ENCODE measurements at places on chromosomes 5 and 9. TPM values are rescaled to one million over a fixed set of nuclear protein-coding genes. Genes with fewer than 3 reads are reported as not detected.

SLC23A1 gene
- polyA plus RNA-seq, result 1.1 TPM

- H3K4me1 ChIP-seq, result no peaks in the 10 kb centered on the region
- H3K27me3 ChIP-seq, result no peaks in the 10 kb centered on the region
- no peak for DNase-seq
- H3K27ac ChIP-seq, result no peak overlapping the region
Measured at GRCh38 chr5:81896764-81897163, 75.1 kb upstream of the ATG10 start.

DNA sequence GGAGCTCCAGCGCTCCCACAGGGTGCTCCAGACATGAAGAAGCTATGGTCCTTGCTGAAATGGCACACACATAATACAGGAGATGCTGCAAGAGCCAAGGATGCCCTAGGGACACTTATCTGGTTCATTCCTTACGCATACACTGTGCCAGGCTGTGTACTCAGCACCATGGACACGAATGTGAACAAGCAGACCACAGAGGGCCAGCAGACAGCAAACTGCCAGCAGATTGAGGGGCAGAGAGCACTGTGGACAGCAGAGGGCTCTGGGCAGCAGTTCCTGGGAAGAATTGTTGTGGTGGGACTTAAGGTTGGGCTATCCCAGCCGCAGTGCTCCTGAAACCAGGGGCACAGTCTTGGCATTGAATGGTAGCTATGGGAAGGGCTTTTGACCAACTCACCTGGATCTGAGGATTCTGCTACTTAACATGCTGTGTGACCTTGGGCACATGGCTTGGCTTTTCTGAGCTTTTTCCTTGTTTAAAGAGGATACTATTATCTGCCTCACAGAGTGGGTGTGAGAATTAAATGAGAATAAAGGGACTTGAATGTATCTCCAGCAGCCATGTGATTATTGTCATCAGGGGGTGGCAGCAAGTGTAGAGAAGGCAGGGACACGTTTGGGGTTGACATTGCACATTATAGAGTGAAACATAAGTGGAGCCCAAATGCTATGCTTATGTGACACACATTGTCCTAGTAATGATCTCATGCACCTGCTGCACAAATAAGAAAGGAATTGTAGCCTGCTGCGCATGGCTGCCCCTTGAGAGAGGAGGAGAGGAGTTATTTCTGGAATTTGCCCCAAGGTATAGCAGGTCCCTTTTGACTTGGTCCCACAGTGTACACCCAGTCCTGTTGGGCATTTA, 30.1 kb downstream of the PPARGC1B start:
- H3K4me3 ChIP-seq, result no peak overlapping the region
- no peak overlapping the region for H3K27ac ChIP-seq
- H3K27me3 ChIP-seq, result no peaks in the 10 kb centered on the region
- peaks cover 7% of the 10 kb centered on the region for H3K4me1 ChIP-seq

DNA sequence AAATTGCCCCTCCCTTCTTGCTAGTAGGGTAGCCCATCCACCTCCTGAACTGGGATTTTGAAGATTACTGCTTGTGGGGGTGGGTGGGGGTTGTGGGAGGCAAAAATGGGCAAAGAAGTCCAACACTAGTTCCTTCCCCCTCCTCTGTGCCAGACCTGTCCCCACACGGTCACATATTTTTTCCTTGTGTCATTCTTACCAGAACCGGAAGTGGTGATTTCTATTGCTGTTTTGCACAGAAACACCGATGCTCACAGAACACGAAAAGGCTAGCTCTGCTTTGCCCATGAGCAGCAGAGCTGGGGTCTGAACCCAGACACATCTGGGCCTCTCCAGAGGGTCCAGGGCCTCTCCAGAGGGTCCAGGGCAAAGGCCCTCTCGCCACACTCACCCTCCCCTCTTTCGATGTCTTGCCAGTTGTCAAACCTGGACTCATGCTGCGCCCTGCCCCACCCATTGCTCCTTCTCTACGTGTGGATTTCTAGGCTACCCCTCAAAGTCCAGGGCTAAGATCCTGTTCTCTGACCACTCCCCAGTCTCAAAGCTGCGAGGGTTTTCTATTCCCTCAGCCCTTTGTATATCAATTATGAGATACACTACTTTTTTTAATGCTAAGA, 264.4 kb upstream of the MSX2 start:
- DNase-seq, result no peak
- H3K27ac ChIP-seq, result no peak overlapping the region
- peaks cover 4% of the 10 kb centered on the region for H3K27me3 ChIP-seq
- no peaks in the 10 kb centered on the region for H3K36me3 ChIP-seq
- H3K4me1 ChIP-seq, result no peaks in the 10 kb centered on the region

DNA sequence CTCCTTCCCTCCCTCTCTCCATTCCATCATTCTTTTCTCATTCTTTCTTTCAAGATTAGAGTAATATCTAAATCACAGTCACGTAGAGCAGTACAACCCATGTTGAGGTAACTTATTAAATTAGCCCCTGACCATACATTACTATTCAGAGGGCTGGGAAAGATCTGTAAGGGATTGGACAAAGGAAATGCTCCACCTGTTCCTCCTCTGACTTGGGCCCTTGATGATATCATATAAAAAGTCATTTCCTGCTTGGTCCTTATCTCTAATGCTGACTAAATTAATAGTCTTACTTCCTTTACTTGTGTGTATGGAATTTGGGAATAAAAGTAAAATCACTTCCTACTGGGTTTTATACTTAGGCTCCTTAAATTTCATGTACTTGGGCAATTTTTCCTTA, 40.8 kb downstream of the SNX18 start:
- no peak overlapping the region for H3K4me3 ChIP-seq
- no peak overlapping the region for H3K27ac ChIP-seq
- H3K27me3 ChIP-seq, result no peaks in the 10 kb centered on the region
- DNase-seq, result no peak

- H3K4me3 ChIP-seq, result no peak overlapping the region
- DNase-seq, result peak; percentile 96
- H3K27me3 ChIP-seq, result no peaks in the 10 kb centered on the region
- H3K36me3 ChIP-seq, result no peaks in the 10 kb centered on the region
Measured at GRCh38 chr9:111158363-111158762, 120.1 kb upstream of the LPAR1 start.

- H3K27me3 ChIP-seq, result no peaks in the 10 kb centered on the region
- H3K27ac ChIP-seq, result no peak overlapping the region
- no peaks in the 10 kb centered on the region for H3K36me3 ChIP-seq
Measured at GRCh38 chr9:72037571-72037970, 22.8 kb downstream of the C9orf57 start.

GRCh38 chr5:2374703-2375102, 376.8 kb downstream of the IRX2 start:
- H3K27me3 ChIP-seq, result no peaks in the 10 kb centered on the region
- H3K36me3 ChIP-seq, result no peaks in the 10 kb centered on the region
- DNase-seq, result no peak
- H3K27ac ChIP-seq, result no peak overlapping the region
- H3K4me3 ChIP-seq, result no peak overlapping the region

DNA sequence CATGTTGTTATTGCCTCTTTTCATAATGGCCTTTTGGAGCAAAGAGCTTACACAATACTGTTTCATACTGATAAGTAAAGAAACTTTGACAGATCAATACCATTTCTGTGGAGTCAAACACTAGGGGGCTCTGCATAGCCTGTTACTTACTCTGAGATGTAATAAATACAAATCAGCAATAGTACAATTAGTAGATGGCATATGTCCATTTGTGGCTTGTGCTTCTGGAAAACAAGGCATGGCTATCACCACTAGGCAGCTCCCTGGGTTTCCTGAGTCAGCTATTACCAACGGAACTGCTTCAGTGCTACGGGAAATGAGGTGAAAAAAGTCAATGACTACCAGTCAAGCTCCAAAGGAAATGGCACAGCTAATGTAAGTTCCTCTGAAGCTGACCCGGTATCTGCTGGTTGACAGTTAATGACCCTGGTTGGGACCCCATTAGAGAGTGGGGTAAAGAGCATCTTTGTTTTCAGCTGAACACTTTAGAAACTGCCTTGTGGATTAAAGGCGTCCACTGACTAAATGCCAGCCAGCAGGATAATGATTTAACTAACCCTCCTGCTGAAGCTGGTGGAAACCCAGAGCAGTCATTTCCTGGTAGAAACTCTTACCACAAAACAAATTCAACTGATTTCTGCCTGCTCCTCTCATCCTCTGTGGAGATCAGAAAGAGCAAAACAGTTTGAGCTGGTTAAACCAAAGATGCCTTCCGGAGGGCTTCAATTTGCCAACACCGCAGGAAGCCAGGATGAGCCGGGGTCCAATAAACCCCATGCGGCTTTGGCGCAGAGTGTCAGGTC, 69.0 kb upstream of the FAM169A start:
- no peaks in the 10 kb centered on the region for H3K4me1 ChIP-seq
- H3K36me3 ChIP-seq, result no peaks in the 10 kb centered on the region
- H3K27ac ChIP-seq, result no peak overlapping the region
- DNase-seq, result peak; percentile 11
- H3K4me3 ChIP-seq, result no peak overlapping the region
- H3K27me3 ChIP-seq, result peaks cover 3% of the 10 kb centered on the region
